AML-193 (cell line): ENCODE measurements at places on chromosomes 6 and 20.

- DNase-seq: no peak
Measured at GRCh38 chr6:89139509-89140346, 6.1 kb upstream of the PM20D2 start.

DNA sequence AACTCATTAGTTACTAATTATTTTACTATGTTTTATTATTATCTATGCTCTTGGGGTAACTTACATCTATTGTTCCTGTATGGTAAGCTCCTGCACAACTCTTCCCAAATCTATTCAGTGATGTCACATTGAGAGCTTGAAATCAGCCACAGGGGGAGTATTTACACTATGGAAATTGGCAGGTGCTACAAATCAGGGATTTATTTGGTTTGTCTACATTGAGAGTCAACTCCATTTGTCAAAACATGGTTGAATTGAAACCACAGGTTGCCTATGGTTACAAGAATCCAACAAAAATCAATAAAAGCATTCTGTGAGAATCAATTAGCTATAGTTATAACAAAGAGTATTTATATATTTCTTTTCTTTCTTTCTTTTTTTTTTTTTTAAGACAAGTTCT is 3.9 kb upstream of the FITM2 start:
- no peak for DNase-seq

- no peak for DNase-seq
Measured at GRCh38 chr6:1574083-1574761, 35.5 kb upstream of the FOXC1 start.

DNA sequence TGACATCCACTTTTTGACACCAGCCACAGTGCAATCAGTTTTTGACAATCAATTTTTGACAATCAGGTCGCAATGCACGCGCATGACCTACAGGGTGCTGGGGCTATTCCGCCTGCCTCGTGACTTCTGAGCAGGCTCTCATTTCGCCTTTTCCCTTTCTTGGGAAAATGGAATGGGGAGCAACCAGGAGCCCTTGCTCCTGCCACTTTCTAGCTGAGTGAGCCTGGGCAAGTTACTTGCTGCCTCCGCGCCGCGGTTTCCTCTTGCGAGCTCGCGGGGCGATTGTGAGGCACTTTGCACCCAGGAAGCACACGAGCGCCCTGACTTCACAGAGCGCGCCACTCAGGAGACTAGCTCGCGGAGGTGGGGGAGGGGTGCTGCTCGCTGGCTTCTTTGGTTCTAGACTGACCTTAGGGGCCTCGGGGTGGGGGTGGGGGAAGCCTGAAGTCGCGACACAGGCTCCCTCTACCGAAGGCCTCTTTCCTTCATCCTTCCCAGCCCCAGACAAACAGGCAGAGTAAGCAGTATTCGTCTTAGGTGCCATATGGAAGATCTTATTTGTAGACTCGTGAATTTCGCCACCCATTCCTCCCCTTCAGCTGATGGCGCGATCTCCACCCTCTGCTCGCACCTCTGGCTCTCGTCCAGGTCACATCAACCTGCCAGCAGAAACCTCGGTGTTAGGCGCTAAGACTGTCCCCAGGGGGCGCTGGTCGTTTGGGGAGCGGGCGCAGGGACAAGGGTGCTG is 4.6 kb downstream of the TP53TG5 start:
- DNase-seq: peak; percentile 80

- DNase-seq: no peak
Measured at GRCh38 chr6:100112855-100113508, 119.0 kb upstream of the MCHR2 start.

- DNase-seq: no peak
Measured at GRCh38 chr20:3168829-3169590, 4.3 kb downstream of the LZTS3 start.

DNA sequence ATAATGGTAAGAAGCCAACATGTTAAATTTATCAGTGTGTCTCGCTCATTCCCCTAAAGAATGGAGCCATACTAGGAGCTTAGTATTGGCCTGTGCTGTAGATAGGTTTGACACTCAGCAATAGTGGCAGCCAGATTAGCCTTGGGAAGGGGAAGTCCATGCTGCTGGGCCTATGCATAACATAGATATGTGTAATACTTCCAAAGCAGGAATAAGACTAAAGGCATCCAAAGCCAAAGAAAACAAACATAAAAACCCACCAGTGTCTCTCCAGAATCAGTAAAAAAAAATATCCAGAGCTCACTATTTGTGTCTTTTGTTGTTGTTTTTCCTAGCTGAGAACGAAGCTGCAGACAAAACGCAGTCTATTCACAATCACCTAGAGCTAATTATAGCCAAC is 104.2 kb upstream of the STXBP5 start:
- no peak for DNase-seq

DNA sequence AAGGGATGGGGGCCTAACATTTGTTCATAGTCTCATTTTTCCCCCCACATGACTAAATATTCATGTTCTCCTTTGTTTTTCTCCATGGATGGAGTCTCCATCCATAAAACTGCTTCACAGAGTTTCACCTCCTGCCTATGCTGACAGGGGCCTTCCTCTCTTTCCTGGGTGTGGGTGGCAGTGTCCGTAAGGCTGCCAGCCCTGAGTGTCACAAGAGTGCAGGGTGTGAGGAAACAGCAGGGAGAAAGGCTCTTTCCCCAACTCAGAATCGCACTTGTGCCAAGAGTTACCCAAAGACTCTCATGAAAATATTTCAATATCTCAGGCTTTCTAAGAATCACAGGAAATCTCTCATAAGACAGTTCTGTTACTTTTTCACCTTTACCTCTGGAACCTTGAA is 346.2 kb upstream of the MMS22L start:
- DNase-seq: no peak
